ENCODE measurements at places on chromosomes 16 and 17.

DNA sequence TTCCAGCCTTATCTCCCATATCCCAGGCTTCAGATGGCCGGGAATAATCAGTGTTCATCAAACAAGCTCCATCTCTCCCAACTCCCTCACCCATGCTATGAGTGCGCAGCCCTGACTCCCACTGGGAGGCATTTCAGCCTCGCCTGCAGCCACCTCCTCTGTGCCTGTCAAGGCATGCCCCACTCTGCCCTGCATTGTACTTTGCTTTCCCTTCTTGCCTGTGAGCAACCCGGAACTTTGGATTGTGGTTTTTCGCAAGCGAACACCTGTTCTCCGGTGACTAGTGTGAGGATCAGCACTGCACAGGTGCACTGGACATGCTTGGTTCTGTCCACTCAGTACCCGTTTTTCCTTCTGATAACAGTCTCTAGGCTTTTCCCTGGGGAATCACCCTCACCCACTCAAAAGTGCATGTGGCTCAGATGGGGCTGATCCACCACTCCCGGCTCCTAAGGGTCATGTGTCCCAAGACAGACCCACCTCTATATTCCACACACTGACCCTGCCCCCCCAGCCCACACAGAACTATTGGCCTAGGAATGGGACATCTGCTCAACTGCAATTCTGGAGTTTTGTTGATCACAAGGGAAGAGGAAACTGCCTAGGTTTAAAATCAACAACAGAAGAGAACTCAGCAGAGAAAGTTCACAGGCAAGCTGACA is 9.1 kb downstream of the CHST6 start:
- H3K4me3 ChIP-seq = peak overlapping the region; percentile 60
- H3K27me3 ChIP-seq = peaks cover 4% of the 10 kb centered on the region
- DNase-seq = no peak
- H3K4me1 ChIP-seq = peaks cover 13% of the 10 kb centered on the region

- H3K4me3 ChIP-seq = no peak overlapping the region
- no peak overlapping the region for H3K27ac ChIP-seq
- no peaks in the 10 kb centered on the region for H3K4me1 ChIP-seq
- H3K36me3 ChIP-seq = no peaks in the 10 kb centered on the region
- no peak for DNase-seq
Observed at GRCh38 chr16:83100679-83101078, 473.9 kb downstream of the CDH13 start.

DNA sequence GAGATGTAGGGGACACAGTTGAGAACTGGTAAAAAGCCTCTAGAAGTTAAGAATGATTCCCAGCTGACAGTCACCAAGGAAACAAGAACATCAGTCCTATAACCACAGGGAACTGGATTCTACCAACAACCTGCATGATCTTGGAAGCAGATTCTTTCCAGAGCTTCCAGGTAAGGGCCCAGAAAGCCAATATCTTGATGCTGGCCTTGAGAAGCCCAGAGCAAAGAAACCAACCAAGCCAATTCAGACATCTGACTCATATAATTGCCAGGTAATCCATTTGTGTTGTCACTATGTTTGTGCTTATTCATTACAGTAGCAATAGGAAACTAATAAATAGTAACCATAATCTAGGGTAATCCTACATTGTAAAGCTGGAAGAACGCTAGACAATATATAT is 81.6 kb downstream of the CACNG1 start:
- no peak overlapping the region for H3K4me3 ChIP-seq
- H3K36me3 ChIP-seq = peaks cover 11% of the 10 kb centered on the region
- no peaks in the 10 kb centered on the region for H3K4me1 ChIP-seq
- H3K27me3 ChIP-seq = no peaks in the 10 kb centered on the region
- no peak for DNase-seq
- no peak overlapping the region for H3K27ac ChIP-seq

DNA sequence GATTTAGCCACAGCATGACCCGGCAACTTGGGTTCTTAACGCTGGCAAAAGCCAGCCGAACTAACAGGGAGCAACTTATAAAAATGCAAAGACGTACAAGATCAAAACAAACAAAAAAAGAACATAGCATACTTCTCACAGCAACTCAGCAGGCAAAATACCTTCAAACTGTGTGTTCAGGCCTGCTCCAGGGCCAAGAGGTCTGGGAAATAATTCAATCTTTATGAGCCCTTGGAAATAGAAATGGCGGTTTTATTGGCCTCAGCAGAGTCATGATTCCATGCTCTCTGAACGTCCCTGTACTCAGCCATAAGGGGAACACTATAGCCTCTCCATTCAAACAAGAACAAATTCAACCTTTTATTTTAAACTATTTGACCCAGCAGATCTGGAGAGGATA is 101.3 kb upstream of the C17orf78 start:
- DNase-seq = no peak
- H3K27me3 ChIP-seq = no peaks in the 10 kb centered on the region
- H3K4me1 ChIP-seq = peaks cover 29% of the 10 kb centered on the region
- no peak overlapping the region for H3K27ac ChIP-seq
- H3K36me3 ChIP-seq = peaks cover 31% of the 10 kb centered on the region

GRCh38 chr17:66326476-66327047 is 24.1 kb downstream of the PRKCA start:
- H3K4me3 ChIP-seq = no peak overlapping the region
- no peaks in the 10 kb centered on the region for H3K27me3 ChIP-seq
- no peak for DNase-seq
- H3K36me3 ChIP-seq = peaks cover 3% of the 10 kb centered on the region
- no peak overlapping the region for H3K27ac ChIP-seq

DNA sequence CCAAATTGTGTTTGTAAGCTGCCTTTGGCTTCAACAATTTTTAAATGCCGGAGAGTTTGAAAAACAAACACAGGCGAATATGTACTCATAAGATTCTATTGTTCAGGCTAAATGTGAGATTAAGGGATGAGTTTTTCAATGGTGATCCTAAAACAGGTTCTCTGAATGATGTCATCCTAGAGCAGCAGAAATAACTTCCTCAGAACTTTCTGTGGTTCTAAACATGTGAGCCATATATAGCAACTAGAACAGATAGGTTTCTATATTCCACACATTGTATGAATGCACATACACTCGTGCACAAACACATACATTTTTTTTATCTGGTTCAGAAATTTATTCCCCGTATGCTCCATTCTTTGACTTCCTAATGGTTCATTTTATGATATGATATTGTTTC is 1352.2 kb downstream of the CDH8 start:
- no peaks in the 10 kb centered on the region for H3K4me1 ChIP-seq
- H3K4me3 ChIP-seq = no peak overlapping the region

- H3K36me3 ChIP-seq = no peaks in the 10 kb centered on the region
- H3K27ac ChIP-seq = no peak overlapping the region
- H3K27me3 ChIP-seq = no peaks in the 10 kb centered on the region
- H3K4me3 ChIP-seq = no peak overlapping the region
- H3K4me1 ChIP-seq = no peaks in the 10 kb centered on the region
Observed at GRCh38 chr16:88888057-88888456, 21.6 kb upstream of the PABPN1L start.

DNA sequence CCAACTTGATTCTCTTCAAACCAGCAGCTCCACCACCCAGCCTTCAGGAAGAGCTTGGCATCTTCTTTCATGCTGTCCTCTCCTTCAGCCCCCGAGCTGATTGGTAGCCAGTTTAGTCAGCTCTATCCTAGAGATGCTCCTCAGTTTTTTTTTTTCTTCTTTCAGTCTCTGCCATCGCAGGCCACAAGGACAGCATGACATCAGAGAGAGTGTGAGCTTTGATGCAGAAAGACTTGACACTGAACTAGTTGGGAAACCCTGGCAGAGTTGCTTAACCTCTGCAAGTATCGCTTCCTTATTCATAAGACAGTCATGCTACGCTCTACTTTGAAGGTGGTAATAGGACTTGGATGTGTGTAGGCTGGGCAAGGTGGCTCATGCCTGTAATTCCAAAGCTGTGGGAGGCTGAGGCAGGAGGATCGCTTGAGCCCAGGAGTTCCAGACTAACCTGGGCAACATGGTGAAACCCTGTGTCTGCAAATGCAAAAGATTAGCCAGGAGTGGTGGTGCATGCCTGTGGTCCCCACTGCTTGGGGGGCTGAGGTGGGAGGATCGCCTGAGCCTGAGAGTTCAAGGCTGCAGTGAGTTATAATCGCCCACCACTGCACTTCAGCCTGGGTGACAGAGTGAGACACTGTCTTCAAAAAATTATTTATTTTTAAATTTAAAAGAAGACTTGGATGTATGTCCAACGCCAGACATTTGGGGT is 2.6 kb downstream of the CD300LB start:
- H3K4me3 ChIP-seq = no peak overlapping the region
- no peaks in the 10 kb centered on the region for H3K36me3 ChIP-seq
- DNase-seq = peak; percentile 27
- H3K27ac ChIP-seq = no peak overlapping the region

DNA sequence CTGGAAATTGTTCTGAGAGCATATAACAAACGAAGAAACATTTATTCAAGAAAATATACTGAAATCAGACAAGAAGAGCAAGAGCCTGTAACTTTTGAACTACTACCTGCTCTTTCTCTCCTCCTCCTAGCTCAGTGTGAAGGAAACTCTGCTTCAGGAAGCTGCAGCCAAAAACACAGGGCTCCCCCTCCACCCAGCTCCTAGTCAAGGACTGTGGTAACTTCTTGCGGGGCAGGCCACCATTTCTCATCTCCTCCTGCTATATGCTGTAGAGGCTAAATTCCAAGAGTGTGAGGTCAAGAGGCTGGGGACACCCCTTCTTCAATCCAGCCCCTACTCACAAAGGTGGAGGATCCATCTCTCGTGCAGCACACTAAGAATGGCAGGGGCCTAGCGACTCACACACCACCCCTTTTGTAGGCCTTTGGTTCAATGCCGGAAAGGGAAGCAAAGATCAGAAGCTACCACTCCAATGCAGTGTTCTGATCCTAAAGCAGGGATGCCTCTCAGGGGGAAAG is 74.6 kb downstream of the ITFG1 start:
- peaks cover 10% of the 10 kb centered on the region for H3K4me1 ChIP-seq
- no peaks in the 10 kb centered on the region for H3K27me3 ChIP-seq
- DNase-seq = no peak
- no peak overlapping the region for H3K4me3 ChIP-seq
- no peak overlapping the region for H3K27ac ChIP-seq

DNA sequence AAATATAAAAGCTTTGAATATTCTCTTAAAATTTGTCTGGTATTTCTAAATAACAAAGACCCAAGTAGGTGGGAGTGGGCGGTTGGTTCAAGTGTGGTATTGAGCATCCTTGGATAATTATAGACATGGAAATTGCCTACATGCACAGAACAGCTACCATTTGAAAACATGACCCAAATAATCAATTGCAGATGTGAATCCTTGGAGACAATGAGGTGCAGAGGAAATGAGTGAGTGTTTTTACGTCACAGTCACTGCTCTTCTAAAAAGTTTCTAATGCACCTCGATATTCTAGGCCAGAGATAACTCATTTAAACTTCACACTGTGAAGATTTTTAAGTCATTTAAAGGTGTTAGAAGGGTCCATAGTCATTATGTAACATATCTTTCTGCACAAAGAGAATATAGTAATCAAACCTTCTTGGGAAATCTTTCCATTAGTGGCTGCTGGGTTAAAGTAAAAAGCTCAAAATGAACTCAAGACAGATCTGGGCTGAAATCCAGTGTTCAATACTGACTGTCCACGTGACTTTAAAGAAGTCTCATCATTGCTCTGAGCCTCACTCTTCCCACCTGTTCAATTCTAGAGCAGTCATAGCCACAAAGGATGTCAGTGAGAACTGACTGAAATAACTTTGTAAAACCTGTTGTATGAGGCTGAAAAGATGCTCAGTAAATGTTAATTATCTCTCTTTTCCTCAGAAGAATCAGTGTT is 144.5 kb downstream of the CDH11 start:
- peaks cover 26% of the 10 kb centered on the region for H3K36me3 ChIP-seq
- H3K4me3 ChIP-seq = no peak overlapping the region
- H3K4me1 ChIP-seq = peaks cover 13% of the 10 kb centered on the region
- H3K27ac ChIP-seq = no peak overlapping the region

DNA sequence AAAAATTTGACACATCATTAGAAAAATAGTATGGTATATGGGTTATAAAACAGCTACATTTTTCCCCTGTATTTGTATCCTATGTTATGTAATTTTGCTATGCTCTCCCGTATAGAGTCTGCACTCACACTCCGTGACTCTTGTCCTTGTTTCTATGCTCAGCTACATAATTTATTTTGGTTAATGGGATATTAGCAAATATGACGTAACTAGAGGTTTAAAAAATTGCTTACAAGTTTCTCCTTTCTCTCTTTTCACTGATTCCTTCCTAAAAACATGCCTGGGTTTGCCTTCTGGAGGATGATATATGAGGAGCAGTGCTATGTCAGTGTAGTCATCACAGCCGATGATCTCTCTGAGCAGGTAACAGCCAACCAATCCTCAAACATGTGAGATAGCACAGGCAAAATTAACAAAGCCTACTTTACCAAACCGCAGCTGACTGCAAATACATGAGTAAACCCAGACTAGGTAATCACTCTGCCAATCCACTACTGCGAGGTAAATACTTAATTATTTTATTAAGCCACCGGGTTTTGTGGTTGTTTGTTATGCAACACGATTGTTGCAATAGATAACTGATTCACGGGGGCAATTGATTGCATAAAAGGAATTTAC is 126.9 kb downstream of the KIF2B start:
- H3K4me3 ChIP-seq = no peak overlapping the region
- no peak overlapping the region for H3K27ac ChIP-seq
- no peaks in the 10 kb centered on the region for H3K4me1 ChIP-seq
- no peaks in the 10 kb centered on the region for H3K27me3 ChIP-seq

DNA sequence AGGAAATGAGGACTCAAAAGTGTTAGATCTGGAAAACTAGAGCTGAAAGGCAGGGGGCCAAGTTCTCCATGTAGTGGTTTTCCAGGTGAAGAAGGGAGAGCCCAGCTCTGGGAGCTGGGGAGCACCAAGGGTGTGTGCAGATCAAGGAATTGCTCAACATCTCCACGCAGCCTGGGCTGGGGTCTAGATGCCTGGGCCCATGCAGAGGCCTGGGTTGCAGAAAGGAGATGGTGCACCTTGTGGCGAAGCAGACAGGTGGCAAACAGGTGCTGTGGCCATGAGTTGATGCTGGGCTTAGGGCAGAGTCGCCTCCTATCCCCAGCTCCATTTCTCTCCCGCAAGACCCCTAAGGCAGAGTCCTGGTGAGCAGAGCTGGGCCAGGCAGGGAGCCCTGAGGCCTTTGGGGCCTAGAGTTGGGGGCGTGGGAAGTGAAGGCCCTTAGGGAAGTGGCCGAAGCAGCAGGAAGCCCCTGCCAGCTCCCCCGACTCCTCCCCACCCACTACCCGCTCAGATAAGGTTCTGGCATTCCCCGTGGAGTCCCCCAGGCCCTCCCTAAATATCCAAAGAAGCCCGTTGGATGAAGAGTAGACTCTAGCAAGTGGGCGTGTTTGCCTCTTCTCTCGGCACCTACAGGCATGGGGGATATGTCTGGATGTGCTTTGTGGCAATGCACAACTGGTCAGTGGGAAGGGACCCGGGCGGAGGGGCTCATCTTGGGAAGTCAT is 777 bp downstream of the FOXN1 start:
- H3K36me3 ChIP-seq = no peaks in the 10 kb centered on the region
- H3K4me1 ChIP-seq = peaks cover 23% of the 10 kb centered on the region
- no peak overlapping the region for H3K27ac ChIP-seq
- DNase-seq = no peak
- no peak overlapping the region for H3K4me3 ChIP-seq

- H3K36me3 ChIP-seq = peaks cover 23% of the 10 kb centered on the region
- no peak overlapping the region for H3K4me3 ChIP-seq
- no peak for DNase-seq
- no peaks in the 10 kb centered on the region for H3K4me1 ChIP-seq
- H3K27me3 ChIP-seq = no peaks in the 10 kb centered on the region
Observed at GRCh38 chr16:23072084-23072599, 77.1 kb downstream of the USP31 start.

- H3K27ac ChIP-seq = no peak overlapping the region
- H3K4me3 ChIP-seq = no peak overlapping the region
- DNase-seq = no peak
- peaks cover 9% of the 10 kb centered on the region for H3K4me1 ChIP-seq
- H3K27me3 ChIP-seq = peaks cover 4% of the 10 kb centered on the region
Observed at GRCh38 chr16:90043526-90043925, 24.3 kb upstream of the DBNDD1 start.

Measured in type B pancreatic cell (in vitro differentiated cells).